ENCODE measurements at places on chromosomes 4 and X.
A peak's percentile ranks its signal among the peaks of the same experiment; 100 is the strongest.

GRCh38 chrX:63934160-63934559, 149.1 kb upstream of the ARHGEF9 start:
- DNase-seq, result no peak

DNA sequence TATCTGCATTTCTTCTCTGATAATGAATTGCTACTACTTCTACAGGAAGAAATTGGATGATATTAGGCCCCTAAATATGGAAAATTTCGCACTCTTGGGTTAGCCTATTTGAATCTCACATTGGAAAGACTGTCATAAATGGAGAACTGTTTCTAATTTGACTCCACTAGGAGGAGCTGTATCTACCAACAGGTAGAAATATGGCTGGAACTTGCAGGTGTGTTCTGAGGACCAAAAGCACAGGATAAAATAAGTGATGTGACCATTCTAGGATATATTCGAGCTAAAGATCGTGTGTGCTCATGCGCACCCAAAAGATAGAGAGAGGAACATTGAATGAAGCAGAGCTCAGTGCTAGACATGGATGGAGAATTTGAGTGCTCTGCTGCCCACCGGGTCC, 4.8 kb upstream of the NKAP start:
- no peak for DNase-seq

GRCh38 chr4:103008875-103009729, 10.4 kb downstream of the SLC9B1 start:
- peak; percentile 29 for DNase-seq

DNA sequence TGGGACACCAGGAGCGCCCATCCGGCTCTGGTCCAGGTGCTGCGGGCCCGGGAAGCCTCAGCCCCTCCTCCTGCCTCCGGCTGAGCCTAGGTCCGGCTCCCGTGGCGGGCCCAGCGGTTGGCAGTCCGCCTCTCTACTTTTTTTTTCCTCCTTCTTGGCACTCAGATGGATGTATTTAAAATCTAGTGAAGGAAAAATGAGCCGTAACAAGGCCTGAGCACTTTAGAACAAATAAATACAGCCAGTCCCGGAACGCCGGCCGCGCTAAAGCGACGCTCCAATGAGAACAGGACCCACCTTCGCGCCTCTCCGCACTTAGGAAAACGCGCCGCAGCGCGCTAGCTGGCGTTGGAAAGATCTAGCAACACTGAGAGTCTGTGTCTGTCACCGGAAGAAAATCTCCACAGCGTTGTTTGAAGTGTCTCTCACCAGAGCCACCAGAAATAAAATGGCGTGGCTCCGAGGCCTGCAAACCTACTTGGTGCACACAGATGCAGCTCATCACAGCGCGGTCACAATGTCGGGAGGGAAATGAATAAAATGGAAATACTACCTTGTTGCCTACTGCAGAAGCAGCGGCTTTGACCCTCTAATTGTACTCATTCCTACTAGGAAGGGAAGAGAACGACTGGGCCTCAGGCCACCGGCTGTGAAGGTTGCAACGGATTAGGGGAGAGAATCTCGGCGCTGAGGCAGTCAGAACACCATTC, 4.7 kb downstream of the NEUROG2 start:
- no peak for DNase-seq

- DNase-seq, result no peak
Observed at GRCh38 chr4:62320612-62321011, 1120.5 kb downstream of the ADGRL3 start.

- no peak for DNase-seq
Observed at GRCh38 chrX:72569786-72570185, 2.9 kb downstream of the HDAC8 start.

- DNase-seq, result no peak
Observed at GRCh38 chr4:94757192-94758140, at the start of gene BMPR1B. Gene BMPR1B, plus strand, starts transcription at chr4:94757955. Its CDS starts 346,470 bp downstream, at chr4:95104425.

DNA sequence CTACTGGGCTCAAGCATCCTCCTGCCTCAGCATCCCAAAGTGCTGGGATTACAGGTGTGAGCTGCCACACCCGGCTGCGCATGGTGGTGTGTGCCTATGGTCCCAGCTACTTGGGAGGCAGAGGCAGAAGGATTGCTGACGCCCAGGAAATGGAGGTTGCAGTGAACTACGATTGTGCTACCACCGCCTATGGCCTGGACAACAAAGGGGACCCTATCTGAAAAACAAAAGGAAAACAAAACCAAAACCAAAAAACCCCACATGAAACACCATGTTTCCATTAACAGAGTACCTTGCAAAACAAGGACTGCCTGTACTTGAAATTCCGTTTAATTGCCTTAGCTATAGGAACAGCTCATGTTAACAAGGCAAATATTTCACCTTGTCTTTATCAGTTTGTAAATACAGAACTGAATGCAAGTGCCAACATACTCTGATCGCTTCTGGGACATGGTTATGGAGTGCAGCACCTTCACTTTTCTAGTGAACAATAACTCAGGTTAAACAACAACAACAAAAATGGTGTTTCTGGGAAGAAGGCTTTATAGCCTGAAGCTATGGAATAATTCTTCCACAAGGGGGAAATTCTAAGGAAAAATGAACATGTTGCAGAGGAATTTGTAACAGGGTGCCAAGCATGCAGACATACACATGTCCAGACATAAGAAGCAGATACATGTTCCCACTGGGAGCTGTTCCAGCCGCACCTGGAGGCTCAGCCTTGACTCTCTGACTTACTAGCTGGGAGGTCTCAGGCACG, 73.2 kb upstream of the STS start:
- DNase-seq, result no peak

- no peak for DNase-seq
Observed at GRCh38 chrX:63930140-63930539, 145.1 kb upstream of the ARHGEF9 start.

DNA sequence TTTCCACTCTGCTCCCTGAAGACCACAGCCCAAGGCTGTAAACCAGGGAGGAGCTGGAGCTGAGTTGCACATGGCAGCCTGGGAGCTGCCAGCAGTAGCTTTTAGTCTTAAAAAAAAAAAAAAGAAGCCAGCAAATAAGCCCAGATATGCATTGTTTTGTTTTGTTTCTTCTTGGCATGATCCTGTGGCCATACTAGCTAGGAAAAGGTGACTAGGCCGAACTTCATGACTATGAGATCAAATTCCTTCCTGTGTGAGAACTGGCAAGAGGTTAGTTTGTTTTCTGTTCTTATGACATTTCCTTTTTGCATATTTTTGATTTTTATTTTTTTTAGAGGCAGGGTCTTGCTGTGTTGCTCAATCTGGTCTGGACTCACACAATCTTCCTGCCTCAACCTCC, 323.3 kb downstream of the DCTD start:
- DNase-seq, result no peak

DNA sequence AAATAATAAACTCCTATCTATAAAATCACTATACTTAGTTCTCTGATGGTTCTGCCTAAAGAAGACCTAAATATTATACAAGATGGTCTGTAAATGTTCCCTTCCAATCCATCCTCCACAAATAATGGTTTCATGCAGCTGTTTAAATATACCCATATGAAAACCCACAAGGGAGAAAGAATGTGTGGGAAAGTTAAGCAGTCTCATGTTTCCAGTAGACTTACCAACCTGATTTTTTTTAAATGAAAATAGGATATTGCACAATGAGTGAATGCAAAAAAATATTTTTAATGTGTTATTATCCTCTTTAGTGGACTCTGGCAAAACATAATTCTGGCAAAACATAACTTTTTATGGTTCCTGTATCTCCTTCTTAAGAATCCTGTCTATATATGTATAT, 23.3 kb downstream of the CAMK2D start:
- no peak for DNase-seq

DNA sequence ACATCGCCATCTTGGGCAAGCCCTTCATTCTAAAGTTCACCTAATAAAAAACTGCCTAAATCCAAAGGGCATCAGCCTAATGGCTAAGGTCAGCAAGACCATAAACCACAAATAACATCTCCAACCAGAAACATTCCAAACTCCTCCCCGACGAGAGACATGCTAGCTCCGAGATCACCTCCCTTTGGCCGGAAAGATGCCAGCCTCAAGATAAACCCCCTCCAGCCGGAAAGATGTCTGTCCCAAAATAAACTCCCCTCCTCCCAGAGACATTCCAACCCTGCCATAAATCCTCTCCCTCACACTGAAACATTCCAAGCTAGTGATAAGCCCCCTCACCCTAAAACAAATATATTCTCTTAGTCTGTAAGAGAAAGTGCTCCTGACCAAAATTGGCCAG, 13.3 kb upstream of the DYNLT3 start:
- no peak for DNase-seq

DNA sequence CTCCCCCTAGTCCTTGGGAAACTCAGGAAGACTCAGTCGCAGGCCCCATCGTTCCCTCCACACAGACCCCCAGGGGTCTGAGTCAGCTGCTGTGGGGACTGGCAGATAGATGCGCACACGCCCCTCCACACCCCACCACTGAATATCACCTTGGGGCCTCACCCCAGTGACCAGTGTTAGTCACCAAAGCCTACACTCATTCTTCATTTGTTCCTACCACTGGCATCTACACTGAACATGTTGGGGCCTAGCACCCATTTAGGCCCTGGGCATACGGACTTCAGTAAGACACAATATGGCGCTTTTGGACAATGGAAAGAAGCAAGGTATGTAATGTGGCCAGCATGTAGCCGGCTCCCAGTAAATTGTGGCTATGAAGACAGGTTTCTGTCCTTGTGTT, 154.1 kb upstream of the PJA1 start:
- DNase-seq, result no peak
